ENCODE measurements at places on chromosomes 3 and 15.
A peak's percentile ranks its signal among the peaks of the same experiment; 100 is the strongest.

GRCh38 chr15:63970621-63971426 lies 75.5 kb downstream of the DAPK2 start:
- no peak for DNase-seq

DNA sequence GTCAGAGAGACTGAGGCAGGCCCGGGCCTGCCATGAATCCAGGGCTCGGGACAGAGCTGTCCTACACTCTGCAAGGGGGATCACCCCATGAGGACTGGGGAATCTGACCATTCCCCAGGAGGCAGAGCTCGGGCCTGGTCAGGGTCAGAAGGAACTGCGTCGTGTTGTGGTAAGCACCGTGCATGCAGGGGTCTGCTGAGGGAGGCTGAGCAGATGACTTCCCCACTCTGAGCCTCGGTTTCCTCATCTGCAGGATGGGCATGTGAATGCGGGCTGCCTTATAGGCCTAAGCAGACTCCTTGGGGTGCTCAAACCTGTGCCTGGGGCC lies 61.6 kb upstream of the IQSEC1 start:
- no peak for DNase-seq

GRCh38 chr3:107846279-107846852 lies 244.5 kb downstream of the CD47 start:
- peak; percentile 10 for DNase-seq

GRCh38 chr3:132254076-132254755 lies 63.0 kb upstream of the ACP3 start:
- no peak for DNase-seq

DNA sequence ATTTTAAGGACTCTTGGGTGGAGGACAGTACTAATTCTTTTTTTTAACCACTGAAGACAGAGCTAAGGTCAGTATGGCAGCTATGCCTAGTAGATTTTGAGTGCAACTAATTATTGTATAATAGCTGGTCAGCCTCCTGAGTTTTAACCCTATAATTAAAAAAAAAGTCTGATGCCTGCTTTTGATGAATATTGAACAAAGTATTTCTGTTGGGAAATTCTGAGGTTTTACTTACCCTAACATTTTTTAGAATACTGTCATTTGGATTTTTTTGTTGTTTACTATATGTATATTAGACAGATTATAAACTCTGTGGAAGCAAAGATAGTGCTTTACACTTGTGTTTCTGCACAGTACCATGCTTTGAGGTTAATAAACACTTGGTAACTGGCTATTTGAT lies 20.8 kb downstream of the TCF12 start:
- no peak for DNase-seq

DNA sequence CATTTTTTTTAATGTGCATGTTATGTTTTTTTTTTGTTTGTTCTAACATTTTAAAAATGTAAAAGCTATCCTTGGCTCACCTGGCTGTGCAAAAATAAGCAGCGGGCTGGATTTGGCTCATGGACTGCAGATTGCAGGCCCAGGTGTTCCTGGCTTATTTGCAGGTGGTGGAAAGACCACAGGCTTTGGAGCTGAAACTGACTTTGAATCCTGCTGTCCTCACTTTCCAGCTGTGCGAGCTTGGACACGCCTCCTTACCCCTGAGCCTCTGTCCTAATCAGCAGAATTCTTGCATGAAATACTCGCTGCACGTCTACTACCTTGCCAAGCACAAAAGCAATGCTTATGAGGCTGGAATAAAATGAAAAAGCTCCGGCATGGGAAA lies 188.7 kb upstream of the TPM1 start:
- no peak for DNase-seq

GRCh38 chr15:76328106-76328696 lies 8.4 kb upstream of the ISL2 start:
- no peak for DNase-seq

- DNase-seq: no peak
Observed at GRCh38 chr15:90557186-90558084, 27.7 kb downstream of the CRTC3 start.

DNA sequence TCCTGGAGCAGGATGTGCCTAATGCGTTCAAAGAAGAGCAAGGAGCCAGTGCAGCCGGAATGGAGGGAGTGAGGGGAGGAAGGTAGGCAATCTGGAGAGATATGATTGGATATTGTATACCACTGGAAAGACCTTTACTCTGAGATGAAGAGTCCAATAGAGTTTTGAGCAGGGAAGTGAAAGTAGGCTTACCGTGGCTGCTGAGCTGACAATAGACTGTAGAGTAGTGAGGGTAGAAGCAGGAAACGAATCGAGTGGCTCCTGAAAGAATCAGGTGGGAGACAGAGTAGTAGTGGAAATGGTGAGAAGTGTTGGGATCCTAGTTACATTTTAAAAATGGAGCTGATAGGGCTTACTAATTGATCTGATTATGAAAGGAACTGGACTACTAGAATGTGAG lies 51.8 kb upstream of the NUDT16 start:
- DNase-seq: no peak

DNA sequence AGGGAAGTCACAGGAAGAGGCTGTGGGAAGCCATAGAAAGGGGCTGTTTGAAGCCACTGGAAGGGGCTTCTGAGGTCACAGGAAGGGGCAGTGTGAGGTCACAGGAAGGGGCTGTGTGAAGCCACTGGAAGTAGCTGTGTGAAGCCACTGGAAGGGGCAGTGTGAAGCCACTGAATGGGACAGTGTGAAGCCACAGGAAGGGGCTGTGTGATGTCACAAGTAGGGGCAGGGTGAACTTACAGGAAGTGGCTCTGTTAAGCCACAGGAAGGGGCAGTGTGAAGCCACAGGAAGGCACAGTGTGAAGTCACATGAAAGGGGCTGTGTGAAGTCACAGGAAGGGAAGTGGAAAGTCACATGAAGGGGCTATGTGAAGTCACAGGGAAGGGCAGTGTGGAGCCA lies 33.1 kb downstream of the GASK1A start:
- DNase-seq: no peak

DNA sequence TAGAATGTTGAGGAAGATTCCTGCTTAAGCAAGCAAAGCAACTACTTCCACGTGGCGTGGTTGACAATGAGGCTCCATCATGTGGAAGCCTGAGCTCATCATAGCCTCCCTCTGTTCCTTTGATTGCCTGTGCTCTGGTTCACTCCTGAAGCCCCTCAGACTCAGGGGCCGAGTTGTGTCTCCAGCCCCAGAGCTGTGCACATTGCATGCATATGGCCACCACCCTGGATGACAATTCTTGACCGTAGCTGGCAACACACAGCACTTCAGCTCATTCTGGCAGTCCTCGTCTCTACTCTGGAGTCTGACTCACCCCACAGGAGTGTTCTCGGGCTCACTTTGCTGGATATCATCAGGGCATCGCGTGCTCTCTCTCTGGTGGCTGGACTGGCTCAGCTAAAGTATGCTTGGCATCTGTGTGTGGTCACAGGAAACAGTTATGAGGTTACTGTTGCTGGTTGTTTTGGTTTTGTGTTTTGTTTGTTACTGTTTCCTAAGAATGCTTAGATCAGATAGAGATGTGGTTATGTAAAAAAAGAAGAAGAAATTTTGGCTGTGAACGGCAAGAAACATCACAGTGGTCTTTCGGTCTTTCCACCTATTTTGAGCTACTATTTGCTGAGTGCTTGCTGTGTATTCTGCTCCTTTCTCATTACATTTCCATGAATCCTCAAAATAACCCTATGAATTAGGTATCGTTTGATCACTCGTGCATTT lies 41.6 kb upstream of the MRPS22 start:
- DNase-seq: no peak

DNA sequence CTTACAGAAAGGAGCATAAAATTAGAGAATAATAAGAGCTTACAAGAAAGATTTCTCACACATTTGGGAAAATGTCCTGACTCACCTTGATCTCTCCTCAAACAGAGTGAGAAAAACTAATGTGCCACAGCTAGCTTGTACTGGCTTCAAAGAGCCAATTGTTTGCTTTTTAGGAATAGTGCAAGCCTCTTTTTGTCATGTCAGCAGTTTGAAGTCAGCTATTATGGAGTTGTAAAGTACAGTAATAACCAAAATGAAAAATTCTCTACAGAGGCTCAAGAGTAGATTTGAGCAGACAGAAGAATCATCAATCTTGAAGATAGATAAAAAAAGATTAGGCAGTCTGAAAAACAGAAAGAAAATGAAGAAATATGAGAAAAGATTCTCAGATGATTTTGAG lies 313.4 kb upstream of the GPR149 start:
- no peak for DNase-seq

GRCh38 chr3:107578523-107578922 lies 55.8 kb downstream of the BBX start:
- no peak for DNase-seq

DNA sequence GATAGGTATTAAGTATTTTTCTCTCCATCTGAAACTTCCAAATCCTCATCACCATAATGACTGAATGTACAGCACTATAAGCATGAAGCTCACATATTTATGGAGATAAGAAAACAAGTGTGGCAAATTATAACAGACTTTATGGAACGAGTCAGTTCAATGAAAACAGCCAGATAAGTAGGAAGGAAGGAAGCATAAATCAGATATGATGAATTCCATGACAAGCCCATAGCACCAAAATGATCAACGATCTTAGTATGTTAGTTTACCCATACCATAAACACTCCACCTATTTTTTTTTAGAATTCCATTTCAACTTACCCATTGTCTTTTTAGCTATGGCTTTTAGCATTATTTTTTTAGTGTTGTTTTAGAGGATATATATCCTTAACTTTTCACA lies 169.5 kb downstream of the TNIK start:
- DNase-seq: no peak

- DNase-seq: no peak
Observed at GRCh38 chr3:193297421-193297820, 56.4 kb downstream of the PLAAT1 start.

DNA sequence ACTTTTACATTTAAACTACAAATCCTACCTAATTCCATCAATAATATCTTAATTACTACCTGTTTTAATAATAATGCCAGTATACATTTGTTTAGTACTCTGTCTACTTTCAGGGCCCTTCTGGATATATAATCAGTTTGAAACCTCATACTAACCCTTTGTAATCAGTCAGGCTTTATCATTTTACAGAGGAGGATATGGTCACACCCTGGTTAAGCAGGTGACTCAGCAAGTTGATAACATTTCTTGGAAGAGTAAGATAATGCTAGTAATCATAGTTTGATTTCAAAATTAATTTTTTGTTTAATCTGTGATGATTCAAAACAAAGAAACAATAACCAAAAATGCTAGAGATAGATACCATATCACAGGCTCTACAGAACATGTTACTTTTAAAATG lies 208.2 kb upstream of the MANF start:
- DNase-seq: no peak

GRCh38 chr3:44982817-44983216 lies 6.8 kb downstream of the EXOSC7 start:
- no peak for DNase-seq

- DNase-seq: no peak
Observed at GRCh38 chr3:12452361-12453330, 31.6 kb upstream of the TSEN2 start.

GRCh38 chr3:109073116-109073515 lies 44.8 kb downstream of the MORC1 start:
- DNase-seq: no peak

- DNase-seq: no peak
Observed at GRCh38 chr3:106824856-106825255, 552.4 kb upstream of the CCDC54 start.

- no peak for DNase-seq
Observed at GRCh38 chr15:59237119-59237855, 30.6 kb downstream of the LDHAL6B start.

DNA sequence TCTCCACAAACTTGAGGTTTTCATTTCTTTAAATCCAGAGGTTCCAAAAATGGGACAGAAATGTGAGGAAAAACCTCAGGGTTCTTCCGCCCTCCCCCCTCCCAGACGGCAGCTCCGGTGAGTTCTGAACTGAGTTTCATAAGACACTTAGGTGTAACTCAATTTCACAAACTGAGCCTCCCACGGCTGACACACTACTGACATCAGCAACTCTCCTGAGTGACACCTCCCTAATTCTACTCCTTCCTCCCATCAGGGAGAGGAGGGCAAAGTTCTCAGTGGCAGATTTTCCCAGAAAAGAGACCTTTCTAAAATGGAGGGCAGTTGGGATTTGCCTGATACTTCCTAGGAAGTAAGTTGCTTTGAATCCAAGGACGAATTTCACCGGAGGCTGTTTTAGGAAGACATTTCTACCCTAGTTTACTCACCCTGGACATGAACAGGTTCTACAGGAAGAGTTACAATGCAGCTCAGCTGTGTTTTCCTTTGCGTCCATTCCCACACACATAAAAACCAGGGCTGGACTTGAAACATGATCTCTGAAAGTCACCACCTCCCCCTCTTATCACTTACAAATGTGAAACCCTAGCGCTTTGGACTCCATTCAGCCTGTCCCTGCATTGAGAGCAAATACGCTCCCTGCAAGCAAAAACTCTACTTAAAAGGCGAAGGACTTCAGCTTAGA lies 78.1 kb upstream of the LMOD3 start:
- DNase-seq: peak; percentile 50

GRCh38 chr3:181913254-181913653 lies 201.5 kb downstream of the SOX2 start:
- DNase-seq: no peak

GRCh38 chr3:96814651-96815567 lies 515 bp downstream of the EPHA6 start:
- DNase-seq: no peak

GRCh38 chr3:196087906-196088305 lies 6.0 kb upstream of the TFRC start:
- DNase-seq: no peak

GRCh38 chr3:152384412-152384811 lies 115.7 kb downstream of the MBNL1 start:
- DNase-seq: no peak

DNA sequence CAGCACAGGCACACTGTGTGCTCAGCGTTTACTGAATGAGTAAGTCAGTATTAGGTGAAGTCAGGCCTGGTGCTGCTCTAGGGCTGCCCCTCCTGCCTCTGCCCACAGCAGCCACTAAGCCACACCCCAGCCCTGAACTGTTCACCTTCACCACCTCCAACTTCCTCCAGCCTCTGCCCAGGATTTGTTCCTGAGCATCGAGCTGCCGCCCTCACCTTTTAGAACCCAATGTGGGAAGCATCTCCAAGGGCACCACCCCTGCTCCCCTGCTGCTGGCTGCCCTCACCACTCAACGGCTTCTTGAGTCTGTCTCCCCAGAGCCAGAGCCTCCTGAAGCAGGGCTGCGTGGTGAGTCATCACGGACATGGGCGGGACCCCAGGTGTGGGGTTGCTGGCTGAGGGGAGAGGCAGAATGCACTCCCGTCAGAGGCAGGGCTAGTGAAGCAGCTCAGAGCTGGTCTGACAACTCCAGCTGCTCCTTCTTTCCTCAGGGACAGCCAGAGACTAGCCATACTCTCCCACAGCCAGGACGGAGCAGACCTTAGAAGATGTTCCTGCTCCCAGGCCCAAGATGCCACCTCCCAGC lies 5.8 kb downstream of the HYAL2 start:
- peak; percentile 87 for DNase-seq

GRCh38 chr3:197021231-197021630 lies 8.4 kb downstream of the MELTF start:
- no peak for DNase-seq

GRCh38 chr3:183959214-183959613 lies 58.5 kb downstream of the ABCC5 start:
- DNase-seq: no peak

- no peak for DNase-seq
Observed at GRCh38 chr3:56590814-56591213, 33.8 kb downstream of the CCDC66 start.

All from CD4-positive, alpha-beta T cell treated with Interleukin-15 for 4 hours (primary cell).